ENCODE measurements at places on chromosomes 12 and 14.

DNA sequence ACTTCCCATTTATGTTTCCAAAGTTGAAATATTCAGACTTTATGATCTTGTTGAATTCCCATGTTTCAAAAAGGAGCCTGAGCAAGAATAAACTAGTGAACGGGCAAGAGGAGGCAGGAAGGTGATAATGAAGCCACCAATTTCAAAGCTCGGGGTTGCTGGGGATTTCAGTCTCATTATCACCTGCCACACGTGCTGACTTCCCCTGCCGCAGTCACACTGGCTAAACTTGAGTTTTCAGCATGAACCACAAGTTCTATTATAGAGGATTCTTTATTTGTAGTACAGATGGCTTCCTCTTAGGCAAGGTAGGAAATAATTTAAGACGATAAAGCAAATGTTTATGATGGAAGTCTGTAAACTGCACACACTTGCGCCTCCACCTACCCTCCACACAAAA, 18.1 kb upstream of the DIABLO start:
- no peak for DNase-seq

- DNase-seq = no peak
These were observed 2.5 kb downstream of the LEMD3 start for GRCh38 chr12:65171870-65172269.

DNA sequence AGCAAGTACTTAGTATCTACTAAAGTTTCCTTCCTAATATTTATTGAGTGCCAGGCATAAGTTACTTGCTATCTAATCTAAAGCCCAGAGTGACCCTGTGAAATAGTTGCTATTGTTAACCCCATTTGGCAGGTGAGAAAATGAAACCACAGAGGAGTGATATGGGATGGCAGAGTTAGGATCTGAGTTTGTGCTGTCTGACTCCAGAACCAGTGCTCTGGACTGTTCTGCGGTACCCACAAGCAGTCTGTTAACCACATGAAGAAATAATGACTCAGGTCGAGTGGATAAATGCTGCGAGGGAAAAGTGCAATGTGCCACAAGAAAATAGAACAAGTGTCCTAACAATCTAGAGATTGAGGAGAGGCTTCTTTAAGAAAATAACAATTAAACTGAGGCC, 60.7 kb upstream of the GZMB start:
- no peak for DNase-seq

DNA sequence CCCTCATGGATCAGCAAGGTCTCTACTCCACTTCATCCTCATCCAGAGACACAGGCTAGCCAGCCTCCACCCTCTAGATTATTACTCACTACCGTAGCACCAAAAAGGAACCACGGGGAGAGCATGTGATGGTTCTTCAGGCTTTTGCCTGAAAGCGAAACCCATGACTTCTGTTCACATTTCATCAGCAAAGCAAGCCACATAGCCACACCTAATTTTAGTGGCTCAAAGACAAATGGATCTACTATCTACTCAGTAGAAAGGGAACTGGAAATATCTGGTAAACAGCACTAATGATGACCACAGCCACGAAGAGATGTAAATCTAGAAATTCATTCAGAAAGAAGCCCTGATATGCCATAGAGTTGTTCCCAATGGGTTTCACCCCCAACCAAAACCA, 51.4 kb downstream of the VCPKMT start:
- peak; percentile 41 for DNase-seq

- DNase-seq = no peak
These were observed 1.4 kb downstream of the RIOX1 start for GRCh38 chr14:73492043-73492552.

Measured in stimulated activated CD4-positive, alpha-beta T cell treated with anti-CD3 and anti-CD28 coated beads, TNF-alpha, amount 100 ng/mL, for 48 hours (primary cell).